Dermis blood vessel endothelial cell (primary cell): ENCODE measurements at places on chromosomes 1 and 21. TPM values are rescaled to one million over a fixed set of nuclear protein-coding genes. Genes with fewer than 3 reads are reported as not detected.

- DNase-seq = no peak
Measured at GRCh38 chr1:116024626-116025025, 48.3 kb downstream of the SLC22A15 start.

GRCh38 chr1:167808104-167808503 is 86.3 kb downstream of the MPZL1 start:
- DNase-seq = peak; percentile 37

DNA sequence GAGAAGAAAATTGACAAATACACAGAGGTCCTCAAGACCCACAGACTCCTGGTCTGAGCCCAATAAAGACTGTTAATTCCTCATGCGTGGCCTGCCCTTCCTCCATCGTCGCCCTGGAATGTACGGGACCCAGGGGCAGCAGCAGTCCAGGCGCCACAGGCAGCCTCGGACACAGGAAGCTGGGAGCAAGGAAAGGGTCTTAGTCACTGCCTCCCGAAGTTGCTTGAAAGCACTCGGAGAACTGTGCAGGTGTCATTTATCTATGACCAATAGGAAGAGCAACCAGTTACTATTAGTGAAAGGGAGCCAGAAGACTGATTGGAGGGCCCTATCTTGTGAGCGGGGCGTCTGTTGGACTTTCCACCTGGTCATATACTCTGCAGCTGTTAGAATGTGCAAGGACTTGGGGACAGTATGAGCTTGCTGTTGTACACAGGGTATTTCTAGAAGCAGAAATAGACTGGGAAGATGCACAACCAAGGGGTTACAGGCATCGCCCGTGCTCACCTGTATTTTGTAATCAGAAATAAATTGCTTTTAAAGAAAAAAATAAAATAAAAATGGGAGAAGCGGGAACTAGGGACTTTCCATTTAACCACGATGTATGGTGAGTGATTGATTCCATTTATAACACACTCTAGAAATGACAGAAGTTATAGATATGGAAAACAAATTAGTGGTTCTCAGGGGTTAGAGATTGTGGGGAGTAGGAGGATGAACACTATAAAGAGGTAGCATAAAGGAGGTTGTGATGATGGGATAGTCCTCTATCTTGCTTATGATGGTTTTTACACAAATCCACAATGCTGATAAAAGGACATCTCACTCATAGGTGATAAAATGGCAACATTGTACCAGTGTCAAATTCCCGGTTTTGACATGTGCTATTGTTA is 244.7 kb downstream of the MRPL39 start:
- DNase-seq = no peak

ACTA1 gene
- 0.17 TPM in 1 of 2 replicates, not detected in the other for total RNA-seq

RNU1-3 gene
- under 0.01 TPM in 2 replicates for total RNA-seq

GRCh38 chr1:180781718-180782117 is 131.0 kb upstream of the KIAA1614 start:
- no peak for DNase-seq

DNA sequence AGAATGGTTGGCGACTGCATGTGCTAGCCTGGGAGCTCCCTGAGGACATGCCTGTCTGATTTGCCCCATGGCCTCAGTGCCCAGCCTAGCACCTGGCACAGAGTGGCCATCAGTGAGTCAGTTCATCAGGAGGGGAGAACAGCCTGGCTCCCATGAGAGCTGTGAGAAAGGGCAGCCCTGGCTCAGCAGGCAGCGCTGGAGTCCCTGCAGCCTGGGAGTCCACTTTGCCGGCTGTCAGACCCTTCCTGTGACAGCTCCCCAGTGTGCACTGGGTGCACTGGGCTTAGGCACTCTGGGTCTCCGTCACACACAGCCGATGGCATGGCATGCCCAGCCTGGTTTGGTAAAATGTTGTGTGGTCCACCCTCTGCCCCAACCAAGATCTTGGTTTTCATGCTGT is 28.7 kb downstream of the LDLRAP1 start:
- no peak for DNase-seq

RAVER2 gene
- 7.5 and 9.2 TPM in 2 replicates for total RNA-seq

S100A7 gene
- total RNA-seq = not detected in 2 replicates

DNA sequence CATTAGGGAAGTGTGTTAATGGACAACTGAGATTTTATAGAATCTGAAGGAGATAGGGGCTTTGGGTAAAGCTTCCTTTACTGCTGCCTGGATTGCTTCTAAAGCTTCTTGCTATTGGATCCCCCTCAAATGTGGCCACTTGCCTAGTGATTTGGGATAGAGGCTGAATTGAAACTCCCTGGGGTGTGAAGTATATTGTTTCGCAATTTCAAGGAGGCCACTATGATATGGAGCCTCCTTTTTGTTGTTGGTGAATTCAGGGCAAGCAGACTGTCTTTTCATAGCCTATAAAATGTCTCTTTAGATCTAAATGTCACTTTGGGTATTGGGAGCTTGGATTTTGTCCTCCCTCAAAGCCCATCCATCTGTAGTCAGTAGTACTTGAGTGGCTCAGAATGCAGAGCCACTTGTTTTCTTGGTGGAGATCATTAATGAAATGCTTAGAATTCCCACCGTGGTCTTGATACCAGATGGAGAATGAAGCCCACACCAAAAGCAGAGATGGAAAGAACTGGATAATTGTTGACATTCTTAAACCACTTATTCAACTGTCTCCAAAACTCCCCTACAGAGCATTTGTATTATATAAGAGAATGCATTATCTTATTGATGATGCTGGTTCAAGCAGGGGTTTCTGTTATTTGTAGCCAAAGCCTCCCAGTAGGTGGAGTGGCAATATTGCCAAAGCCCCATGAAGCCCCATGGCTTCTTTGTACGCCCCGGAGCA is 144.3 kb upstream of the KCNE2 start:
- DNase-seq = no peak

- no peak for DNase-seq
Measured at GRCh38 chr1:216046336-216046735, 376.9 kb downstream of the USH2A start.

DNA sequence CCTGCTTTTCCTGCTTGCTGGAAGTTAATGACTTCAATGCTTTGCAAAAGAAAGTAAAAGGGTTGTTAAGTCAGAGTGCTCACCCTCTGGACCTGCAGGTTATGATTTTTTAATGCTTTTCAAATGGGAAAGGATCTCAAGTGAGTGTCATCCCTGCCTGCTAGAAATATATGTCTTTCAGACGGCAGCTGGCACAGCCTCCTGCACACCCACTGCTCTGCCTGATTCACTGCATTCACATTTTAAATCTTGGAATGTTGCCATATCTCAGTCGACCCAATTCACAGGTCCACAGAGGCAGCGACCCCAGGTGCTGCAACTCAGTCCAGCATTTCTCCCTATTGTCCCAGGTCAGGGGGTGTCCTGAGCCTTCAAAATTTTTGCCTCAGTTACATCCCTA is 10.7 kb downstream of the DUSP23 start:
- no peak for DNase-seq

DNA sequence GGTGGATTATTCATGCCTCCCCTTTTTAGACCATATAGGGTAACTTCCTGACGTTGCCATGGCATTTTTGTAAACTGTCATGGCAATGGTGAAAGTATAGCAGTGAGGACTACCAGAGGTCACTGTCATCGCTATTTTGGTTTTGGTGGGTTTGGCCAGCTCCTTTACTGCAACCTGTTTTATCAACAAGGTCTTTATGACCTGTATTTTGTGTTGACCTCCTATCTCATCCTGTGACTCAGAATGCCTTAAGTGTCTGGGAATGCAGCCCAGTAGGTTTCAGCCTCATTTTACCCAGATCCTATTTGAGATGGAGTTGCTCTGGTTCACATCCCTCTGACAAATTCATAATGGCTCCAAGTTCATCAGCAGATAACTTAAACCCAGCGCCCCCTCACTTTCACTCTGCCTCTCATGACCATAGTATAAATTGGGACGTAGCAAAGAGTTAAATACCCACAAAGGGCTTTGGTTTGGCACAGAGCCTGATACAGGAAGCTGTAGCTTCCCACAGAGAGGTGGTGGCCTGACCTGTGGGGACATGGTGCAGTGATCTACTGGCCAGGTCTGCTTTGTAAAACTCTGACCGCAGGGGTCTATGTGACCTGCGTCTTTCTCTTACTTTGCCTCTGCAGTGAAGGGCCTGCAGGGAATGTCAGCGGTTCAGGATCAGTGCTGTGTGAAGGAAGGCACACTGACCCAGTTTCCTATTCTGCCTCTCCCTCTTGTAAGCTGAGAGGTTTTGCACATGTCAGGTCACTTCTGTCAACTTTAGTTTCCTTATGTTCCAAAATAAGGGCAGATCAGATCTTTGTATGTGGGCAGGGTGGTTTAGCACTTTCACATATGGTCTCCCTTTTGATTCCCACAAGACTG is 78.1 kb upstream of the ZNF644 start:
- no peak for DNase-seq

OLFML2B gene
- total RNA-seq = 0.14 and 0.17 TPM in 2 replicates

- DNase-seq = no peak
Measured at GRCh38 chr1:240501115-240501514, 110.8 kb downstream of the GREM2 start.

- no peak for DNase-seq
Measured at GRCh38 chr1:97158691-97159096, 437.1 kb downstream of the PTBP2 start.

- DNase-seq = no peak
Measured at GRCh38 chr1:1956101-1956500, 37.0 kb upstream of the TMEM52 start.
